ENCODE measurements at places on chromosomes 7 and 10.

- no peak for DNase-seq
Measured at GRCh38 chr7:153832160-153832559, 220.0 kb upstream of the DPP6 start.

DNA sequence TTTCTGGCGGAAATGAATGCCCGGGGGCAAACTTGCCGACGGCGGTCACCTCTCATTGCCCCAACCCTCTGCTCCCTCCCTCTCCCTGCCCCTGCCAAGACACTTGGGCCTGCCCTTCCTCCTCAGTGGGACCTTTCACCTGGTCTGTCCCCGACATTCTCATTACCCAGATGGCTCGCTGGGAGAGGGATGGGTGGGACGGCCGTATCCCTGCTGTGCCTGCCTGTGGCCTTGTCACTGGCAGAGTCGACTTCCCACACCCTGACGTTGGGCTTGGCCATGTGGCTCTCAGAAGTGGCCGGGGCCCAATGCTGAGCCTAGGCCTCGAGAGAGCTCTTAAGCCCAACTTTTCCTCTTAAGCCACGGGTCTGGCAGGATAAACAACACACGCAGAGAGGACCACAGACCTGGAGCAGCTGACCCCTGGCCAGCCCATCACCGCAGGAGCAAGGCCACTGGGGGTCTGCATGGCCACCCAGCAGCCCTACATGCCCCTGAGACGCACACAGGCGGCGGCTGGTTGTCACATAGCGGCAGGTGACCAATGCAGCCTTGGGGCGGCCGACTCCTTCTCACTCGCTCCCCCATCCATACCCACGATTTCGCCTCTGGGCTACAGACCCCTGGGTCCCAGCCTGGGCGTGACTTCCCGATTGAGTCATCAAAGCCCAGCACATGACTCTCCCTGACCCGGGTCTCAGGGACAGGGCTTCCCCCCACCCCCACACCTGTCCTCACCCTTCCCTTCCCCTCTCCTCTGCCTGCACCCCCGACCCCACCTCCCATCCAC is 40.1 kb downstream of the SLC29A4 start:
- no peak for DNase-seq

GRCh38 chr7:81416659-81417058 is 353.2 kb downstream of the HGF start:
- DNase-seq: no peak

DNA sequence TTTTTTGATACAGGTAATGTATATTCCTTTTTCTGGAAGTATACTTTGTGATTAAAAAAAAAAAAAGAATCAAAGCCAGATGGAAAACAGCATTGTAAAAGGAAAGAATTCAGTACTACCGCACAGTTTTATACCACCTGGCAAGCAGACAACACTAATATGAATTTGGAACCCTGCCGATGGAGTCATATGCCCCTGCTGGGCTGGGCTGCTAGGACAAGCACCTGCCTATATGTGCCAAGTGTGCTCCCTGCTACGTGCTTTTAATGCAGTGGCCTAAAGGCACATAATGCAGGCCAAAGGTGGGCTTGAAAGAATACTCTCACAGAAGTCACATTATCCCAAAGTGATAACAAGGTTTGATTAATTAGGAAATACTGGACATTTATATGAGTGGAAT is 29.8 kb upstream of the WAC start:
- peak; percentile 8 for DNase-seq

GRCh38 chr7:83704564-83704963 is 55.6 kb upstream of the SEMA3E start:
- no peak for DNase-seq

GRCh38 chr7:1915956-1916600 is 246.0 kb downstream of the ELFN1 start:
- no peak for DNase-seq

Data from ELR (cell line).